CD8-positive, alpha-beta T cell (primary cell): ENCODE measurements at places on chromosomes 13 and 19.

DNA sequence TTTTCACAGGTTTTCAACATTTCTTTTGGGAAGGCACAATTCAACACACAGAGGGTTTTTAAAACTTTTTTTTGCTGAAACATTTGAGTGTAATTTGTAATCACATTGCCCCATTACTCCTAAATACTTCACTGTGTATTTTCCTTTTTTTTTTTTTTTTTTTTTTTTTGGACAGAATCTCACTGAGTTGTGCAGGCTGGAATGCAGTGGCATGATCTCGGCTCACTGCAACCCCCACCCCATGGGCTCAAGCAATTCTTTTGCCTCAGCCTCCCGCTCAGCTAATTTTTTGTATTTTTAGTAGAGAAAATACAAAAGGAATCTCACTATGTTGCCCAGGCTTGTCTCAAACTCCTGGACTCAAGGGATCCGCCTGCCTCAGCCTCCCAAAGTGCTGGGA is 14.8 kb upstream of the DNAJC15 start:
- DNase-seq = no peak

DNA sequence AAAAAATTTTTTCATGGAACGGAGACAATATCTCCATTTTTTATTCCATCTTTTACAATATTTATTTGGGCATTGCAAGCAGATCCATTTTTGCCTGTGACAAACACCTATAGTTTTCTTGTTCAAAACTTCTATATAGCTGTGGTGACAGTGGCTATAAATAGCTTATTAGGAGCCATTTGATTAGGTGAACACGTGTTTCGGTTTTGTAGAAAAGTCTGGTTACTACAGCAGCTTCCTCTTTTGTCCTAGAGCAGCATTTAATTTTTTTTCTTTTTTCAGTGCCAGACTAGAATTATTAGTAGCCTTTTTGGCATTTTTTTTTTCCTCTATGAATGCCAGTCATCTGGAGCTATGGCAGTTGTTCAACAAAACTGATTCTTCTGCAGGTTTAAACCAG is 123.5 kb downstream of the RXFP2 start:
- DNase-seq = no peak

- DNase-seq = no peak
Observed at GRCh38 chr13:21905486-21905885, 234.6 kb downstream of the FGF9 start.

GRCh38 chr13:69155136-69155535 is 952.5 kb upstream of the ATXN8OS start:
- no peak for DNase-seq

DNA sequence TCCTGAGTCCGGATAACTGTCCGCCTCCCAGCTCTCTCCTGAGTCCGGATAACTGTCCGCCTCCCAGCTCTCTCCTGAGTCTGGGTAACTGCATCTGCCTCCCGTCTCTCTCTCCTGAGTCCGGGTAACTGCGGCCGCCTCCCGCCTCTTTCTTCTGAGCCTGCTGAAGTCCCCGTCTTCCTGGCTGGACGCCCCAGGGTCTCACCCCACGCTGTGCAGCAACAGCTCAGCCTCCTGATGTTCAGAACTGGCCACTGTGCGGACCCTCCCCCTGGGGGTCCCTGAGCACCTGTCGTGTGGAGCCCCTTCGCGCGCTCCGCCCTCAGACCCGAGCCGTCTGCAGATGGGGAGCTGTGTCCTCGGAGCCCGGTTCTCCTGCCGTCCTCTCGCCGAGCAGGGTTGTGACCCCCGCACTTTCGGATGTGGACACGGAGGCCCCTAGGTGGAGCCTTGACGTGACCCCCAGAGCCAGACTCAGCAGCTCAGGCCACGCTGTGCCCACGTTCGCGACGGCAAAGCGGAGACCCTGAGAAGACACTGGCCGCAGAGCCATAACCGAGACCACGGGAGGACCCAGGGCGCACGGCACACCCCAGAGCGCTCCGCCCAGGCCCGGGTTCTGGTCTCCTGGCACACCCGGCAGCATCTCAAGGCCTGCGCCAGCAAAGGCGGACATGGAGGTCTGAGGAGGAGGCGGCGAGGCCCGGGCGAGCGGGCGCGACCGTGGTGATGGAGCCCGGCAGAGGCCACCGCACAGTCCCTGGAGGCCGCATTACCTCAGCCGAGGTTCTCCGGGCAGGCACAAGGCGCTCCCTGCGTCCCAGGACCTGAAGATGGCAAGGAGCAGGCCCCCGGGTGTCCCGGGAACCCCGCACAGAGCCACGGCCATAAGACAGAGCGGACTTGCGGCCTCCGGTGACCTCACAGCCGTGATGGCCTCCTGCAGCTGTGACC is 15.9 kb downstream of the SBNO2 start:
- no peak for DNase-seq
